ENCODE measurements at places on chromosomes 16 and 17. TPM values are rescaled to one million over a fixed set of nuclear protein-coding genes. Genes with fewer than 3 reads are reported as not detected.

GRCh38 chr17:36837195-36837938 is 99.9 kb upstream of the LHX1 start:
- no peaks in the 10 kb centered on the region for H3K36me3 ChIP-seq
- H3K27me3 ChIP-seq = no peaks in the 10 kb centered on the region
- H3K4me1 ChIP-seq = no peaks in the 10 kb centered on the region
- H3K27ac ChIP-seq = no peak overlapping the region

- H3K36me3 ChIP-seq = no peaks in the 10 kb centered on the region
- H3K4me3 ChIP-seq = peak overlapping the region; percentile 55
- no peak overlapping the region for H3K27ac ChIP-seq
- peaks cover 6% of the 10 kb centered on the region for H3K4me1 ChIP-seq
Observed at GRCh38 chr17:49850772-49851386, 3.0 kb upstream of the TAC4 start.

- H3K4me1 ChIP-seq = peaks cover 7% of the 10 kb centered on the region
- no peak overlapping the region for H3K4me3 ChIP-seq
- no peaks in the 10 kb centered on the region for H3K36me3 ChIP-seq
- DNase-seq = no peak
- H3K27ac ChIP-seq = no peak overlapping the region
Observed at GRCh38 chr17:59828478-59828760, 64.3 kb downstream of the TUBD1 start.

DNA sequence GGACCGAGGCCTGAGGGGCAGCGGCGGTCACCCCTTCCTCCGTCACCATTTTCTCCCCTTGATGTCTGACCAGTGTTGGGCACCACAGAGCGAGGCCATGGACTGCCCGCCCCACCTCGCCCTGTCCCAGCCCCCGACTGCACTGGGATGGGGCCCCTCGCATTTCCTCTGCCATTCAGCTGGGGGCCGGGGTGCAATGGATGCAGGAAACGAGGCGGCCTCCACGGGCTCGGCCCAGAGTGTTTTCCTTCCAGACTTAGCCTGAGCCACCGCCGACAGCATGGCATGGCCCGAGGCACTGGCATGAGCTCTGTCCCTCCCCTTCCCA is 44.6 kb upstream of the ZC3H18 start:
- no peaks in the 10 kb centered on the region for H3K36me3 ChIP-seq
- H3K27ac ChIP-seq = no peak overlapping the region
- H3K4me3 ChIP-seq = no peak overlapping the region
- peaks cover 58% of the 10 kb centered on the region for H3K4me1 ChIP-seq
- no peaks in the 10 kb centered on the region for H3K27me3 ChIP-seq

DNA sequence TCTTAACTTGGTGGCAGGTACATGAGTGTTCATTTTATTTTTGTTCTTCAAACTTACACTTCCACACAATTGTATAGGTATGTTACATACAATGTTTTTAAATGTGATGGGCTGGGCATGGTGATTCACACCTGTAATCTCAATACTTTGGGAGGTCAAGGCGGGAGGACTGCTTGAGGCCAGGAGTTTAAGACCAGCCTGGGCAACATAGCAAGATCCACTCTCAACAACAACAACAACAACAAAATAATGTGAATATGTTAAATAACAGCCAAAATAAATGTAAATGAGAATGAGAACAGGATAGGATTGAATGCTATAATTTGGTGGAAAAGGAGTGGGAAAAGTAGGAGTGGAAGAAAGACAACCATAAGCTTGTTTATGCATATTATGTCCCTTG is 2.6 kb downstream of the NSMCE1 start:
- no peak overlapping the region for H3K27ac ChIP-seq
- no peak for DNase-seq
- no peaks in the 10 kb centered on the region for H3K36me3 ChIP-seq
- no peak overlapping the region for H3K4me3 ChIP-seq
- H3K4me1 ChIP-seq = no peaks in the 10 kb centered on the region

The CDK3 gene
- 15.0 TPM for polyA plus RNA-seq

The SLC38A8 gene
- polyA plus RNA-seq = 0.33 TPM

DNA sequence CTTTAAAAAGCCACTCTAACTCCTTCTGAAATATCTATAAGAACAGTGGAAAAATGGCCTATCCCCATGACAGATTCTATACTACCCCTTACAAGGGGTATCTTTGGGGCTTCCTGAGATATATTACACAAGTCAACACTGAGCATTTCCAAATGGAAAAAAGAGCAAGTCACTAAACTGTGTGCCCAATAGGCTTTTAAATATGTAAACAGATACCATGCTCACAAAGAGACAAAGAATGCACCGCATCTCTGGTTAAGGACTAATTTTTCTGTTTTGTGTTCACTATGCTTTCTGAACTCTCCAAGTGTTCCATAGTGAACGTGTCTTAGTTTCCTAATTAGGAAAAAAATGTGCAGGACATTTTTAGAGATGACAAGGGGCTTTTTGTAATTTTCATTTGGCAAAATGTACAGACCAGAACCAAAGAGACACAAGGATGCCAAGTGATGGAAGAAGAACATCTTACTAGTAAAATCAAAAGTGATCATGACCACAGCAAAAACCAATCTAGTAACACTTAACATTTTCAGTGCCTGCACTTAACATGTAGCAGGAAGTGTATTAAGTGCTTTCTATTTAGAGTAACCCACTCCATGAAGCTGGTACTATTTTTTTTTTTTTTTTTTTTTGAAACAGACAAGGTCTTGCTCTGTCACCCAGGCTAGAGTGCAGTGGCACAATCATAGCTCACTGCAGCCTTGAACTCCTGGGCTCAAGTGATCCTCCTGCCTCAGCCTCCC is 21.5 kb downstream of the MYH11 start:
- no peaks in the 10 kb centered on the region for H3K36me3 ChIP-seq
- H3K4me3 ChIP-seq = no peak overlapping the region
- peaks cover 7% of the 10 kb centered on the region for H3K4me1 ChIP-seq
- no peak for DNase-seq
- no peak overlapping the region for H3K27ac ChIP-seq

DNA sequence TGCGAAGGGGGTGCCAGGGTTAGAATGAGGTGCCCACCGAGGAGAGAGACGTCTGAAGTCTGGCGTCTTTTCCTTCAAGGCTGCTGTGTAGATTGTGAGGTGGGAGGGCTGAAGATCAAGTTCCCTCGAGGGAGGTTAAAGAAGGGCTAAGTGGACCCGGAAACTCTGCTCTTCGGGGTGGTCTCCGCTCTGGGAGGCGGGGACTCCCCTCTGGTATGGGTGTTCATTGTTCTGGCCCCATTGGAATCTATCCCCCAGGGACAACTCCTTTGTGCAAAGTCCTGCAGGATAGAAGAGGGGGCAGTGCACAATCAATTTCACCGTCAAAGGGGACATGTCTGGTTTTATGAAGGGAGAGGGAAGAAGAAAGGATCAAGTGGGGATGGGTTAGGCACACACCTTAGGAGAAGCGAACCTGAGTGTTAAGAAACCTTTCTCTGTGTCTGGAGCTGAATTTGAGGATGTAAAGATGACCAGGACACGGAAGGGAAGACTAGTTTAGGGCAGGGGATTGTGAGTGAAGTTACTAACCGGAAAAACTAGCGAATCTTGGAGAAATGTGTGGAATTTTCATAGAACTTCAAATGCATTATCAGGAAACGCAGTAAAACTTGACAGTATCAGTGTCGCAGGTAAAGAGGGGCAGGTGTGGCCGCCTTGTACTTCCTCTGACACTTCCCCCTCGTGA is 809 bp upstream of the RAB34 start:
- H3K27ac ChIP-seq = peak overlapping the region; percentile 89
- H3K27me3 ChIP-seq = no peaks in the 10 kb centered on the region
- H3K4me1 ChIP-seq = peaks cover 45% of the 10 kb centered on the region
- DNase-seq = no peak
- H3K36me3 ChIP-seq = no peaks in the 10 kb centered on the region

GRCh38 chr17:49352587-49353154 is 9.4 kb downstream of the ZNF652 start:
- H3K4me1 ChIP-seq = peaks cover 11% of the 10 kb centered on the region
- no peaks in the 10 kb centered on the region for H3K36me3 ChIP-seq
- DNase-seq = no peak
- no peak overlapping the region for H3K4me3 ChIP-seq
- no peak overlapping the region for H3K27ac ChIP-seq

DNA sequence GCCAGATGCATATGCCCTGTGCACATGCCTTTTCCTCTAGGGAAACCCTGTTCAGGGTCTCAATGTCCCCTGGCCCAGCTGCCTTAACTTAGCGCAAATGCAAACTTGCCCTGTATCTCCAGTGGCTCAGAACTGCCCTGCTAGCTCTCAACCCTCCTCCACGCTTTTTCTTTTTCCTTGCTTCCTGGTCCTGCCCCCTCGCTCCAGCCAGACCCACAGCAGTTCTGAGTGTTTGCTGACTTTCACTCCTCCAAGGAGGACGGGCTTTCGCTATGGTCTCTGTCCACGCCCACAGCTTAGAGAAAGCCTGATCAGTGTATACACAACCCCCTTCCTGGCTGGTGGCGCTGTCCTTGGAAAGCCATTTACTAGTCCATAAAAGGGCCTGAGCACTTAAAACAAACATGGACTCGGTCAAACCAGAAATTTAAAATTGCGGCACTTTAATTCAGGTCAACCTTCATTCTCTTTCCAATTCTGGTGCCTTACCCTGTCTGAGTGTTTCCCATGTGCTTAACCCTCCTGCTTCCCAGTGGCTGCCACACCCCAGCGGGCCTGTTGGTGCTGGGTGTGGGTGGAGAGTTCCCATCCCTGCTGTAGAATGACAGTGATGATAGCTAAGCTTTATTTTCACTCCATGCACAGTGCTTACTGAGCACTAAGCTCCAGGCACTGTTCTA is 15.6 kb upstream of the TMEM98 start:
- no peaks in the 10 kb centered on the region for H3K27me3 ChIP-seq
- peaks cover 3% of the 10 kb centered on the region for H3K4me1 ChIP-seq
- DNase-seq = peak; percentile 77
- H3K27ac ChIP-seq = no peak overlapping the region

DNA sequence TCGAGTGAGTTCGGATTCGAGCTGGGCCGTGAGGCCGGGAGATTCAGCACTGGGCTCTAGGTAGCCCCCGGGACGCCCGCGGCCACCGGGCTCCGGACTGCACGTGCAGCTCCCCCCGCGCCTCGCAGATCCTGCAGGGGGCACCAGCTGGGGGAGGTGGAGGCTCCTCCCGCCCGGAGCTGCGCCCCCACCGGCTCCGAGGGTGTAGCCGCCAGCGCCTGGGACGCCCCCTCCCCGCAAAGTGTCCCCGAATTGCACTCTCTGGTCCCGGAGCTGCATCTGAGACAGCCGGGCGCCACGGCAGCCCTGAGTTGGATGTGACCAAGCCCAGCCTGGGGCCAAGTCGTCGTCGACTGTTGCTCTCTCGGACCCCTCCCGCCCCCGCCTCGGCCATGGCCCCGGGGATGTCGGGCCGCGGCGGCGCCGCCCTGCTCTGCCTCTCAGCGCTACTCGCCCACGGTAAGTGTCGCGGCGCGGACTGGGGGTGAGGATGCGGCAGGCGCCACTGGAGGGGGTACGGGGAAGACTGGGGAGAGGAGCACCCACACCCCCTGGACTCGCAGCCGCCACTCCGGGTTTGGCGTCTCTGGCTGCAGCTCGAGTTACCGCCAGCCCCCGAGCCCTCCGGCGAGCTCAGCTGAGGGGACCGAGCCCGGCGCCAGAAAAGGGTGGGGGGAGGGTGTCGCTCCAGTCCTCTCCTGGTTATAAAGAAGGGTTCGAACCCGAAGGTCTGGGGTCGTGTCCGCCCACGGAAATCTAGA is 1.5 kb downstream of the TMEM132E start:
- no peaks in the 10 kb centered on the region for H3K27me3 ChIP-seq
- H3K4me1 ChIP-seq = peaks cover 21% of the 10 kb centered on the region
- H3K4me3 ChIP-seq = peak overlapping the region; percentile 41
- peak; percentile 26 for DNase-seq
- H3K27ac ChIP-seq = no peak overlapping the region

The FAM20A gene
- 70.5 TPM for polyA plus RNA-seq

GRCh38 chr17:17938388-17939107 is 33.7 kb downstream of the TOM1L2 start:
- no peaks in the 10 kb centered on the region for H3K36me3 ChIP-seq
- no peaks in the 10 kb centered on the region for H3K27me3 ChIP-seq
- DNase-seq = no peak
- peak overlapping the region; percentile 76 for H3K27ac ChIP-seq
- peaks cover 81% of the 10 kb centered on the region for H3K4me1 ChIP-seq

DNA sequence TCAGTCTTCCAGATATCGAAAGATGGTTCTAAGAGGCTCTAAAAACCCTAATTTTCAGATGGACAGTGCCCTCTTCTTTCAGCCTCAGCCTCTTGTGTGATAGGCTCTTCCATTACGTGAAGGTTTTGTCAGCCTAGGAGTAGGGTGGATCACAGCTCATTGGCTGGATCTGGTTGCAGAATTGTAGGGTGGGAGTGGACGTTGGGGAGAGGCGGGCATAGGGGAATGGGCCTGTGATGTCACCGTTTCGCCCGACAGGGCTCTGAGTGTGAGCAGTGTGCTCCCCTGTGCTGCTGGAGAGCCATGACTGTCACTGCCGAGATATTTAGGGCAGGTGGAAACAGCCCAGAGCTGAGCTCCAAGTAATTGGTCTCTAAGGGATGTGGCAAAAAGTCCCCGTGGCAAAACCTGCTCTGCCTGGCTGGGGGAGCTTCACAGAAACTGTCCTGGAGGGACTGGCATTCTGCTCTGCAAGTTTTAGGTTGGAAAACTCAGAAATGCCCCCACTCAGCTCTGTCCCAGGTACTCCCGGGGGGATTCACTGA is 6.2 kb upstream of the WFIKKN1 start:
- no peaks in the 10 kb centered on the region for H3K27me3 ChIP-seq
- no peak overlapping the region for H3K4me3 ChIP-seq
- H3K36me3 ChIP-seq = no peaks in the 10 kb centered on the region
- DNase-seq = no peak
- H3K4me1 ChIP-seq = peaks cover 5% of the 10 kb centered on the region

The ENPP7 gene
- not detected for polyA plus RNA-seq

The TNFRSF17 gene
- polyA plus RNA-seq = 5.2 TPM

GRCh38 chr16:1958715-1959268 is 546 bp upstream of the NDUFB10 start:
- DNase-seq = no peak
- no peak overlapping the region for H3K27ac ChIP-seq
- H3K4me3 ChIP-seq = peak overlapping the region; percentile 81
